Muscle of arm (tissue), 14 donors: ENCODE measurements at places on chromosomes 6 and 20.

- no peak for DNase-seq
These were observed 142.3 kb downstream of the TFAP2A start for GRCh38 chr6:10272591-10272990.

- no peak for DNase-seq
These were observed 69.1 kb upstream of the HIVEP1 start for GRCh38 chr6:11943060-11943459.

- DNase-seq, result no peak
These were observed 301.2 kb upstream of the BMP2 start for GRCh38 chr20:6466075-6466810.

DNA sequence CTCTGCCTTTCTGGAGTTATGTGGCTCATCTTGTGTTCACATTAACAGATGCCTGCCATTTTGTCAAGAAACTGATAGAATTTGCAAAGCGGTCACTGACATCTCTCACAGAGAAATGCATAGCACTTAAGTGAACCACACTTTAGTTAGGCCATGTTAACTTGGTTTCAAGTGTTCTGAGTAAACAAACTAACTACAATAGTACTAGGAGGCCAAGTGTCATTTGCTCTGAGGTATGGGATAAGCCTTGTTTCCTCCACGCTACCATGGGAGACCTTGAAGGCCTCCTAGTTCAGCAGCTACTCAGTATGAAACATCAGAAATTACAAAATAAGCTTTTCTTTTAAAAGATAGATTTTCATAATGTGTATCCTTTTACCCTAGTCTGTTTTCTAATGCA is 143.5 kb upstream of the MARCKS start:
- DNase-seq, result no peak

GRCh38 chr6:87391334-87391733 is 16.4 kb upstream of the CFAP206 start:
- DNase-seq, result no peak

DNA sequence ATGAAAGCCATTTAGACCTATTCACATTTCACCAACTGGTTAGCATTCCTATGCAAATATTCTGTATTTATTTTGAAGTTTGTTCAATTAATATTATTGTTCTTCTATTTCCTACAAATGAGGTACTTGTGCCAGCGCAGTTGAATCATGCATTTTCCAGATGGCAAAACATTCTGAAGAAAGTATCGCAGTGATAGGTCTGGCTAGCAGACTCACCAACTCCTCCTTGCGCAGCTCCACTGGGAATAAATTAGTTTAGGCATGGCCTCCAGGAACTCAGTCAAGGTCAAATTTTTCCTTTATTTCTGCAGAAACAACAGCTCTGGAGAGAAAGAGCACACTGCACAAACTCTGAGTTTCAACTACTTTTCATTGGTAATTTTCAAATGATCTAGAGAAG is 437.7 kb downstream of the COL12A1 start:
- no peak for DNase-seq

DNA sequence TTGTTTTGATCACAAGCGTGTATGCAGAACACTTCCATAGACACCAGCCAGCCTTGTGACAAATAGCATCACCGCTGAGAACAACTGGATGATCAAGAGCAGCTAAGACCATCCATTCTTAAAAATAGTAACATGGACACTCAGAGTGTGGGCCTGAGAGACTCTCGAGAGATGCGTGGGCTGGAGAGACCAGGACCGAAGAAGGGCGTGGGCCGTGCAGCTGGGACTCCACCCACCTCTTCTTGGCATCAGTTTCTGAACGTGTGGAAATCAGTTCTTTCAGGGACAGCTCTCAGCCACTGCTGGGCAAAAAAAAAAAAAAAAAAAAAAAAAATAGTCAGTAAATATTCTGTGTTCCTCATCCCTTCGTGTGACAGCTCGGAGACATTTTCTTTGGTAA is 314.5 kb upstream of the CDH4 start:
- DNase-seq, result peak; percentile 16

- DNase-seq, result no peak
These were observed 280.2 kb downstream of the CDKAL1 start for GRCh38 chr6:20814494-20814893.

DNA sequence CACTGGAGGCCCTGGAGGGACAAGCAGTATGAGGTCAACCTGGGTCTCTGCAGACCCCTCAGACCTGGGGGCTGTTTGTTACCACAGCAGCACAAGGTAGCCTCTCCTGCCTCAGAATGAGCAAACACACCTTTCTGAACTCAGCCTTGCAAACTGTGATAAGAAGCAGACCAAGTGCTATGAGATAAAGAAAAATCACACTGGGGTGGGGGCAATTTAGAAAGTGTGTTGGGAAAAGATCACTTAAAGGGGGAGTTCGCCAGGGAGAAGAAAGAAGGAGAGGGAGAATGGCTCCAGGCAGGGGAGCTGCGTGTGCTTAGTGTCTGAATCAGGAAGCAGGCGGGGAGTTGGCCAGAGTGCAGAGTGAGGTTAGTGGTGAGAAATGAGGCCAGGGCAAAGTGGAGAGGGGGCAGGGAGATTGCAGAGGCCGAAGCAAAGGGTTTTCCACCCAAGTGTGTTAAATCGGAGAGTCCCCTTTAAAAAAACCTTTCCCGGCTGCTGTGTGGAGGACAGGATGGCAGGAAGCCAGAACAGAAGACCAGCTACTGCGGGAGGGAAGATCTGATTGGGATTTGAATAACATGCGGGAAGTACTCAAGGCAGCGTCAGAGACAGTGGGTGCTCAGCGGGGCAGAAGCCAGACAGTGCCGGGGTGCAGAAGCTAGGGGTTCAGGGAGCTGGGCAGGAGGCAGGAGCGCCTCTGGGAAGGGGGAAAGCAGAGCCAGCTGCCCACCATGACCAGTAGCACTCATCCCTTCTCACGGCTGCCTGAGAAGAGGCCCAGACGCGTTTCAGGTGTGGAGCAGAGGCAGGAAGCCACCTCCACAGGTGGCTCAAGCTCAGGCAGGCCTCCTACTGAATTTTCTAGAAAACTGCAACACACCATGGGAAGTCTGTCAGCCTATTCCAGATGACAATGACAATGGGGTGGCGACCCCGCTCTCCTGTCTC is 9.0 kb downstream of the ADA start:
- peak; percentile 77 for DNase-seq

DNA sequence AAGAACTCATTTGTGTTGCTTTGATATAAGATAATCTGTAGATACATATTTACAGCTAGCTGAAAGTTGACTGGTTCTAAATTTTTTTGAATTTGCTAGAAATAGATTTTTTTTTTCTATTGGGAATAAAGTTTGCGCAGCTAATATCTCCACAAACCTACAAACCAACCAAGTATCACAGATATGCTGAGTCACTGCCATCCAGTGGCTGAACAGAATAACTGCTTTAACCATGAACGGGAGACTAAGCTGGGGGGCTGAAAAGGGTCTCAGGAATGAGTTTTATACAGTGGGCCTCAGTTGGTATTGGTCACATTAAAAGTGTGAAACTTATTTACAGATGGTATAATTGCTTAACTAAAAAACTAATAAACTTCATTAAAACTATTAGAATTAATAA is 326.7 kb upstream of the CNR1 start:
- no peak for DNase-seq

DNA sequence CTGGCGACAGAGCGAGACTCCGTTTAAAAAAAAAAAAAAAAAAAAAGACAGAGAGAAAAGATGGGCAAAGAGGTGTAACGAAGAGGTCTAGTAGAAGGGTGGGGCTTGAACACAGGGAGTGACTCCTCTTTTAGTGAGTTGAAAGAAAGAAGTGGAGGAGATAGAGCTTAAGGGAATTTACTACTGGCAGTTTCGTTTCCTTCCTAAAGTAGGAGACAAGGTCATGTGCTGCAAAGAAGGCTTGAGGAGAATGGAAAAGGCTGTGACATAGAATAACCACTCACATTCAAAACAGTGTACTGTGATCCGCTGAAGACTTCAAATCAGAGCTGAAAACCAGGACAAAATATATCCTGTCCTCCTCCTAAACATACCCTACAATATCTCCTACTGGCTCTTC is 63.8 kb upstream of the EIF2S2 start:
- DNase-seq, result no peak

DNA sequence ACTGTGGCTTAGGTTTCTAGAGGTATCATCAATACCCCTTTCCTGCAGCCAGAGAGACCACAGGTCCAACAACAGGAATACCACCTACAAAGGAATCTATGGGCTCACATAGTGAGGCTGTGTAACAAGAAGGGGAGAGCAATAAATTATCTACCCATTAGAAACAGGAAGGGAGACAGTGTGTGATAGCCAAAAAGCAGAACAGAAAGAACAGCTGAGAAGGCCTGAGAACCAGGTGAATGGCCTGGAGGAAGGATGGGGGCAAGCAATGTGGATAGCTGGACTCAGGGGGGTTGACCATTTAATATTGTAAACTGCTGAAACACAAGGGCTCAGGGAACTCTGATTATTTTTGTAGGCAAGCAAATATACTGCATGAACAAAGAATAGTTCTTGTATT is 628.2 kb downstream of the COL12A1 start:
- no peak for DNase-seq
